ENCODE measurements at places on chromosomes 1 and 21.

DNA sequence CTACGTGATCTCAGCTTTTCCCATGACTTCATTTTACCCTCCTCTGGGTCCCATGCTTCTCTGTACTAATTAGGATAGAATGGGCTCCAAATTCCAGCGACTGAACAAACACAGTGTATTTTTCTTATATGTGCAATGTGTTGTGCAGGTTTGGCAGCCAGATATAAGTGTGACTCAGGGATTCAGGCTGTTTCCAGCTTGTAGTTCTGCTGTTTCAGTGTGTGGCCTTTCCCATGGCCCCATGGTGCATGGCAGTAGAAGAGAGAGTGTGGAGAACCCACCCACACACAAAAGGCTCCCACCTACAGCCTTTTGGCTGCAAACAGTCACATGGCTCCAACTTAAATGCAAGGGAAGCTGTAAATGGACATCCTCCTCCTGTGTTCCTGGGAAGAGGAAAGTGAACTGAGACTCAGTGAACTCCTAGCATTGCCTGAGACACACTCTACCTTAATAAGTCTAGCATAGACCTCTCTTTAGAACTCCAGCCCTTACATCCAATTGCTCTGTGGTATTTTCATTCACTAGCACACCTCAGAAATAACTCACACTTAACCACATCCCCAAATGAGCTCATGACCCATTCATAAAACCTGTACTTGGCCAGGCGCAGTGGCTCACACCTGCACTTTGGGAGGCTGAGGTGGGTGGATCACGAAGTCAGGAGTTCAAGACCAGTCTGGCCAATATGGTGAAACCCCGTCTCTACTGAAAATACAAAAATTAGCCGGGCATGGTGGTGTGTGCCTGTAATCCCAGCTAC is 58.7 kb downstream of the KIAA0040 start:
- DNase-seq = no peak

GRCh38 chr1:237032029-237032428 is 10.0 kb upstream of the RYR2 start:
- DNase-seq = no peak

- DNase-seq = no peak
These were observed 91.9 kb upstream of the KCNK2 start for GRCh38 chr1:214990619-214991018.

GRCh38 chr1:100700586-100700985 is 19.0 kb upstream of the VCAM1 start:
- DNase-seq = no peak

DNA sequence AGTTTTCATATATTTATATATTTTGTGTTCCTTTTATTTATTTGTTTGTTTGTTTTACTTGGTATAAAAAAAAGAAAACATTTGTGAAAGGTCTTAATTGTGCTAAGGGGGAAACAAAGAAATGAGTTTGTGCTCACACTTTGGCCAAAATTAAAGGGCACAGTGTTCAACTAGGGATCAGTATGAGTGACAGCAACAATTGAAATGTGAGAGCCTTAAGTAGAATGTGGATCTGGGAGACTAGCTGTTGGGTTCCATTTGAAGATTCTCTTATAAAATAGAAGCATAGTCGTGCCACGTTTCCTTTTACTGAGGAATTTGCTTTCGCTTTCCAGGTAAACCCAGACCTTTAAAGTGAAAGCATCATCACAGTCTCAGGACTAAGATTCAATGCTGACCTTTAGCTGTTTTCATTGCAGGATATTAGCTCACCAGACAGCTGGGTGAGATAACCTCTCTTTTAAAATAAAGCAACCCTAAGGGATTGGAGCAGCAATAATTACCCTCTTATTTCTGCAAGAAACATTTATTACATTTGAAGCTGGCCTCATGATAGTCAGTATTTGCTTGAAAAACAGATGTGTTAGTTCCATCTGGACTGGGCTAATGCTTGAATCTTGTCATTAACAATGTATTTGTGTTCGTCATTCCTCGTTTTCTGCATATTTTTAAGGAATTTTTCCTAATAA is 37.1 kb upstream of the CD55 start:
- no peak for DNase-seq

DNA sequence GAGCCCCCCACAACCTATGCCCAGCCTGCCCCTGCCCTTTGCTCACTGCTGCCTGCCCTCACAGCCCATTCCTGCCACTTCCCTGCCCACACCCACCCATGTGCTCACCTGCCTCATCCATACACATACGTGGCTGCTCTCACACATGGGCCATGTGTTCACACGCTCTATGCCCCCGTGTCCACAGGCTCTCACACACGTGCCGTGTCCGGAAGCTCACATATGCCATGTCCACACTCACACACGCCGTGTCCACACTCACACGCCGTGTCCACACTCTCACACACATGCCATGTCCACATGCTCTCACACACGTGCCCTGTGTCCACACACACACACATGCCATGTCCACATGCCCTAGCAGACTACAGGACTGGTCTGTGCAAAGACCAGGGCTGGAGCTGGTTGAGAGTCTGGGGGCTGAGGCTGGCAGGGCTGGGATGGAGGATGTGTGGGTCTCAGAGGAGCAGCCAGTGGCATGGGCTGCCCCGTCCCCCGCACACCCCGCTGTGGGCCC is 583 bp upstream of the RNF223 start:
- no peak for DNase-seq

DNA sequence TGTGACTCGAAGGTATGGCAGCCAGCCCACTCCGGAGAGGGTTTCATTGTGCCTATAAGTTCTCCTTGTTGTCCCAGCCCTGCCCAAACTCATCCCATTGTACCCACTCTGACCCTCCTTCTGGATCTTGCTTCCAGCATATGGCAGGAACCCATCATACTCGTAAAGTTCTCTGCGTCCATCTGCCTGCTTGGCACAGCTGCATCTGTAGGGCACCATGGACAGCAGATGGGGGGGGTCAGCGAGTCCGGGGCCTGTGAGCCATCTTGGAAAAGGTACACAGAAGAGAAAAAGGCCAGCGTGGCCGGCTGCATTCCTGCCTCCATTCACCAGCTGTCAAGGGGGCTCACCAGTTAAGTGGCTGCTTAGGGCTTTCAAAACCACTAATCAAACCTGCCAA is 94.9 kb upstream of the IGSF21 start:
- no peak for DNase-seq

DNA sequence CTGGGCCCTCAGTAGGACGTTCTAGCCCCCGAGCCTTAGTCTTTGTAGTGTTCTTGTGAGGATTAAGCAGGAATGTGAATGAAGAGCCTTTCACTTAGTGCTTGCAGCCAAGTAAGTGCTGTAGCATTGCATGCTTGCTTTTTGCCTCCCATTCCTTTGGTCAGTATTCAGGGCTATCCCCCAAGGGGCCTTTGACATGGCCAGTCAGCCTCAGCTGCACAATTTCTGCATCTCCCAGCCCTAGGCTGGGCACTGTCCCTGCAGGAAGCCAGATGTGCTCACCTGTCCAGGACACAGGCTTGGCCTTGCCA is 30.5 kb downstream of the SOX13 start:
- DNase-seq = no peak

GRCh38 chr1:209651138-209651587 is 1.1 kb downstream of the LAMB3 start:
- no peak for DNase-seq

DNA sequence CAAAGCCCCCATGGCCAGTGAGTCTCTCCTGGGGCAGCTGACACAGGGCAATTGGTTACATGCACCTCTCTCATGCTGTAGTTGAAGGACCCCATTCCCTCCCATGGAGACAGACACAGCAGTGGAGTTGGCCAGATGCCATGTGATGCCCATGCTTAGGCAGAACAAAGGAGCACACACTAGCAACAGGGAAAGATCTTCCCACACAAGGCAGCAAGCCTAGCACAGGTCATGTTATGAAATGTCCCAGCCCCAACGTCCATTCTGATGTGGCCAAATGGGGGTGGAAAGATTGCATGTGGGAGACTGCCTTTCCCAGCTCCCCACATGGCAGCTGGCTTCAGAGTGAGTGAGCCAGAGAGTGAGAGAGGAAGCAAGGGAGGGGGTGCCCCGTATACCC is 34.5 kb downstream of the AADACL4 start:
- DNase-seq = no peak

- DNase-seq = no peak
These were observed 34.4 kb upstream of the CYP4B1 start for GRCh38 chr1:46764402-46764801.

DNA sequence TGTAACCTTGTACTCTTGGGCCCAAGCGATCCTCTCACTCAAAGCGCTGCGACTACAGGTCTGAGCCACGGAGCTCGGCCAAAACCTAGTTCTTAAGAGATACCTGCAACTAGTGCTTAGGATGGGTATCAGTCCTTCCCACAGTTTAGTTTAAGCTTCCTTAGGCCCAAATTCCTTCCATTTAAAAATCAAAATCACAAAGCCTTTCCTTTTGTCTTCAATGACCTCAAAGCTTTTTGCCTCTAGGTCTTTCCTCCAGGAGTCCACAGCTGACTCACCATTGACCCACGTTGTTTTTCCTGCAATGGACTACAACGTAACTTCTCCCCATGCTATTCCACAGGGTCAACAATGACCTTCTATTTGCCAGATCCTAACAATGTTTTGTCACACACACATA is 64.0 kb downstream of the APP start:
- no peak for DNase-seq

- DNase-seq = no peak
These were observed 80.4 kb upstream of the TARDBP start for GRCh38 chr1:10932088-10932487.

GRCh38 chr1:112788561-112788960 is 73.4 kb upstream of the PPM1J start:
- DNase-seq = no peak

DNA sequence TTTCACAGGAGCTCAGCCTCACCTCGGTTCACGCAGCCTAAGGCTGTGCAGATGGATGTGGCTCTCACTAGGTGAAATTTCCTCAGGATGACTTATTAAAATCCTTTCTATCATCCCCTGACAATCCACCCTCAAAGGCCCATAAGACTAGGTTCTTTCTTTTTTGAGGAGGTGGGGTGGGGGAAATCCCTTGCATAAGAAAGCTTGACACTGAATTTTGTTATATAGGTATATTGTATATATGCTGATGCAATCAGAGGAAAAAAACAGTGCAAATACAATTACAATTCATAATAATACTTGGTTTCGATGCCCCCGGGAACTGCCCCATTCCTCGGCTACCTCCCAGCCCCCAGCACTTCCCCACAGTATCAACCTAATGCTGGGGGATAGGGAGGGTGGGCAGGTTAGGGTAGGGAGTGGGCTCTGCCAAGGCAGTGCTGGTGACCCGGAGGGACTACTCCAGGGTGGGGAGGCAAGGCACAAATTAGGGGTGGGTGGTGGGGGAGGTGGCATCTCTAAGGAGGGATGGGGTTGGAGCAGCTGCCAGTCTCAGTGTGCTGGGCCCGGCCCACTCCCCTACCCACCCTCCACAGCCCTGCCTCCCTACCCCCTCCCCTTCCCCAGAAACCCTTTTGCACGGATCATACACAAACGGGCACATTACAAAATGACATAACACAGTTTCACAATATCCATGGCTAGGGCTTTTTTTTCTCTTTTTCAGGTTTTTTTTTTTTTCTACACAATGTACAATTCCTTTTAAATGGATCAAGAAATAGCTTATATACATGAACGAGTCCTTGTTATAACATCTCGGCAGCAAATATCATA is 30.9 kb downstream of the SLC27A3 start:
- no peak for DNase-seq

DNA sequence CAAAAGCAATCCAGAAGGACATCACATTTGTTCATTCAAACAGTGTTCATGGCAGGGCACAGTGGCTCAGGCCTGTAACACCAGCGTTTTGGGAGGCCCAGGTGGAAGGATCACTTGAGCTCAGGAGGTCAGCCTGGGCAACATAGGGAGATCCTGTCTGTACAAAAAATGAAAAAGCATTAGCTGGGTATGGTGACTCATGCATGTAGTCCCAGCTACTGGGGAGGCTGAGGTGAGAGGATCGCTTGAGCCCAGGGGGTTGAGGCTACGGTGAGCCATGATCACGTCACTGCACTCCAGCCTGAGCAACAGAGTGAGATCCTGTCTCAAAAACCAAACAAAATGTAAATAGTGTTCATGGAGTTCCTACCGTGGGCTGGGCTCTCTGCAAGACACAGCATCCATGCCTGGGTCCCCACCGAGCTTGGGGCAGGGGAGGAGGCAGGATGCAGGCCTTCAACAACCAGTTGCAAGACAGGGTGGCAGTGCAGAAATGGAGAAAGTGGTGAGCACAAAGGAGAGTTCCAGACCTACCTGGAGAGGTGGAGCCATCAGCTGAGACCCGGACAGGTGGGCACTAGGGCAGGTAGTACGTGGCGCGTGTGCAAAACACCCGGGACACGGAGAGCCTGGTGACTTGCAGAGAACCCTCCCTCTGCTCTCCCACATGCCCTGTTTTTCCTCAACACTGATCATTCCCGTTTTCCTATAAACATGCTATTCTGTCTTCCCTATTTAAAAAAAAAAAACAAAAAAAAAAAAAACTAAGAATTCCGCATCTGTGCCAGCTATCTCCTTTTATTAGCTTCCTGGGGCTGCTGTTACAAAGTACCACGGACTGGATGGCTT is 138.9 kb downstream of the TOMM20 start:
- no peak for DNase-seq

GRCh38 chr1:190205713-190206112 is 272.0 kb downstream of the BRINP3 start:
- DNase-seq = no peak

GRCh38 chr1:212667223-212668139 is 32.2 kb downstream of the BATF3 start:
- no peak for DNase-seq

- DNase-seq = peak; percentile 16
These were observed at the start of gene KPNA6 for GRCh38 chr1:32107742-32108661. Gene KPNA6, plus strand, starts transcription at chr1:32108056. Its CDS starts 75 bp downstream, at chr1:32108131.

DNA sequence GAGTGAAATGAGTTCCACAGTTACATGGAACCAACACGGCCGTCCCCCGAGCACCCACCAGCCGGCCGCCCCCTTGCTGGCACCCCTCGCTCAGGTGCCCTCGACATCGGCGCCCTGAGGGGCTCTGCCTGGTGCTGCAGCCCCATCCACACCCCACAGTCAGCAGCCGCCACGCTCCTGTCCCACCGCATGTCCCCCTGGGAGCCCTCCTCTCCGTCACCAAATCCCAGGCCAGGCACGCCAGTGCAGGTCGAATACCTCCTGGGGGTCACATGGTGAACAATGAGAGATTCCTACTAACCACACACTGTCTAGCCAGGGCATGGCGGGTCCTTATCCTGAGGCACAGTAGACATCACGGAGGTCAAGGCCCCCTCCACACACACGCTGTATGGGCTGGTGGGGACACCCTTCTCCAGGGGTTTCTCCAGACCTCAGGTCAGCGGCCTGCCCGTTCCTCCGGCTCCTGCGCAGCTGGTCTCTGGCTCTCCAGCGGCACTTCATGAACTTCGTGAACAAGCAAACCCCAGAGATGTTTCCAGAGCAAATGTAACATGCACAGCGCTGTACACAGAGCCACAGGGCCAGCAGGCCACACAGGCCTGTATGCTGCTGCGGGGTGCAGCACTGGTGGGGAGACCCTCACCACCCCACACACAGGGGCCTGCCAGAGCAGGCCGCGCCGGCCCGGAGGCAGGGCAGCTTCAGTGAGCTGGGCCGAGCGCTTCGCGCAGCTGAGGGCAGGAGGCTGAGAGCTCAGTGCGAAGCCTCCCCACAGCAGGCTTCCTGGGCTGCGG is 21.8 kb downstream of the POFUT2 start:
- DNase-seq = no peak

GRCh38 chr1:231691618-231692259 is 65.1 kb downstream of the DISC1 start:
- no peak for DNase-seq

GRCh38 chr1:59564192-59564891 is 250.4 kb upstream of the HOOK1 start:
- DNase-seq = no peak

GRCh38 chr1:98315309-98315708 is 346.2 kb upstream of the SNX7 start:
- no peak for DNase-seq

Data from esophagus squamous epithelium (tissue), 5 donors.